IPS-NIHi11 (cell line): ENCODE measurements at places on chromosomes 3 and 15.

- no peak for DNase-seq
Observed at GRCh38 chr15:28051955-28052633, 47.0 kb downstream of the OCA2 start.

DNA sequence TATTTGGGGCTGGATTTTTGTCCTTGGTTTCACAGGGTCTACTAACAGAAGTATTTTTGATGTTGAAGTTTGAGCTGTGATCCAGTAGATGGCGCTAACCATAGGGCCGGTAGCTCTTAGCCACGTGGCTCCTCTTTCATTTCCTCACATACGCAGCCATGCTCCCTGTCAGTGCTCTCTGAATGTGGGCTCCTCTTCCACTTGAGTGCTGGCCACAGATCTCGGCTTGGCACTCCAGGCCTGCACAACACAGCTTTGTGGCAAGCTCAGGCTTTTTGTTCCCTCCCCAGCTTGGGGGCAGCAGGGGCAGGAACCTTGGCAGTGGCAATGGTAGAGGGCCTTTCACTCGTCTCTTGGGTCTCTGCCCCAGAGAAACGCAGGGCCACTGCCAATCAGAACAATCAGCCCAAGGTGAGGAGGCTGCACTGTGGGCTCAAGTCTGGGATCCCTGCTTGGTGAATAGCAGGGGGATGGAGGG lies 18.6 kb upstream of the DNAAF4 start:
- peak; percentile 59 for DNase-seq

DNA sequence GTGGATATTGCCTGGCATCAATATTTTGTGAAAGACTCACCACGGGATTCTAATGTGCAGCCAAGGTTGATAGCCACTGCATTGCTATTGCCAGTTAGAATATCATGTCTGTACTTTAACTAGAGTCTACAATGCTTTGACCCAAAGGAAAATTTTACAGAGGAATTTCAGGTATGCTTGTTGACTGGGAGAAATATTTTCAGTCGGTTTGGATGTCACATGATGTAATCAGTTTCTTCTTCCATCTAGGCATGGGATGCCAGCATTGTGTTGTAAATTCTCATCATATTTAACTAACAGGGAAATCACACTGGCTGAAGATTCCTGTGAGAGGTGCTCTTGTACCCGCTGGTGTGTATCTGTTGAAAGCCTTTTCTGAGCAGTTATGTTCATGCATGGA lies 508.9 kb upstream of the ADAMTS9 start:
- DNase-seq: peak; percentile 11

- no peak for DNase-seq
Observed at GRCh38 chr3:190722181-190722905, 140.2 kb downstream of the GMNC start.

DNA sequence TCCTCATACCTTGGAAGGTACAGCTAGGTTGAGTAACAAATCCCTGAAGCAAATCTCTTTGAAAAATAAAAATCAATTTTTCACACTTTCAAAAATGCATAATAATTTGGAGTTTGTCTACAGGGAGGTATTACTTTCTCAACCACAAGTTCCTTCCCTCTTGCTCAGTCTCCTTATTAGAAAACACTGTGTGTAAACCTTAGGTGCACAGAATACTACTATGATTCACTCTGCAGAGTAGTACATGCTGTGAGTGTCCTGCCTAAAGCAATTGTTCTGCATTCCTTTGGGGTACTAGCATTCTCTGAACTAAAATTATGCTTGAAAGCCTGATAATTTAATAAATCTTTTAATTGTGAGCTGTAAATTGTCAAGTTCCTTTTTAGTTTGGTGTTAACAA lies 115.9 kb upstream of the EPHA3 start:
- DNase-seq: no peak

GRCh38 chr3:31988271-31988670 lies 6.7 kb downstream of the ZNF860 start:
- no peak for DNase-seq

- no peak for DNase-seq
Observed at GRCh38 chr3:105614288-105615030, 247.8 kb downstream of the ALCAM start.

DNA sequence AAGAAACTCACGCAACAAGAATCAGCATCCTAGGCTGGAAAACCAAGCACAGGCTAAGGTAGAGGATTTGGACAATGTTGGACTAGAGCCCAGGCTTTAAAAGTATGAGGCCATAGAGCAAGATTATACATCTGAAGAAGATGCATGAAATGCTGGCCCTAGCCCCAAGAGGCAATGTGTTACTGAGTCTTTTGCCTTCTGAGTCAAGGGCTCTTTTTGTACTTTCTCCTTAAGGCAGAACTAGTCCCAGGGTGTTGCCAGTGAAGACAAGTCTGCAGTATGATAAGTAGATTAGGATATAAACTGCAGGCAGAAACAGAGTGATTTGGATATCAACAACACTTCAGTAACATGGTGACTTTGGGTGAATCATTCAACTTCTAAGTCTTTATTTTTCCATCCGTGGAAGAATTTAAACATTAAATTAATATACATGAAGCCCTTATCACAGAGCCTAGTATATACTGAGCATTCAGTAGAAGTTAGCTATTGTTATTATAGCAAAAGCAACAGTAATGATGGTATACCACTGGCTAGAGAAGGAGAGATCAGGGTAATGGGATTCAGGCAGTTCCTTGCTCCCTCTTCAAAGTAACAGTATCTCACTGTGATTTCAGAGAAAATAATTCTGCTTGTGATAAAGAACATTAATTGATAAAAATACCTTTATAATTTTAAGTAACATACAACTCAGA lies 99.9 kb upstream of the MLF1 start:
- no peak for DNase-seq

GRCh38 chr3:196620161-196620604 lies 19.3 kb upstream of the NRROS start:
- no peak for DNase-seq

GRCh38 chr15:98826658-98827057 lies 178.3 kb downstream of the IGF1R start:
- DNase-seq: no peak

DNA sequence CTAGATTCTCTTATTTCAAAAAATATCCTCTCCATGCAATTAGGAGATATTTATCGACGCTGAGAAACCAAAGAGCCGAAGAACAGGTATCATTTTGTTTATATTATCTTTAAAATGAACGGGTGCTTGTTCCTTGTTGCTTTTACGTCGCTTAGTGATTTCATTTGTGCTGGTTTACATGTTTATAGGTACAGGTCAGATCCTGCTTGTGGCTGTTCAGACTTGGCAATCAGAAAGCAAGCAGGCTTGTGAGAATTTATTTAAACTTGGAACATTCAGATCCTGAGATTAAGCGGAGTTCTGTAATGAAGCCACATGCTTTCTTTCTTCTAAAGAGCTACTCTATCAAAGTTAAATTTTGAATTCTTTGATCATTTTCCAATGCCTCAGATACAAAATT lies 43.0 kb upstream of the ATP2C1 start:
- no peak for DNase-seq

GRCh38 chr15:26848498-26848897 lies 18.4 kb upstream of the GABRA5 start:
- DNase-seq: no peak

GRCh38 chr3:113136071-113136470 lies 75.3 kb upstream of the BOC start:
- peak; percentile 38 for DNase-seq

DNA sequence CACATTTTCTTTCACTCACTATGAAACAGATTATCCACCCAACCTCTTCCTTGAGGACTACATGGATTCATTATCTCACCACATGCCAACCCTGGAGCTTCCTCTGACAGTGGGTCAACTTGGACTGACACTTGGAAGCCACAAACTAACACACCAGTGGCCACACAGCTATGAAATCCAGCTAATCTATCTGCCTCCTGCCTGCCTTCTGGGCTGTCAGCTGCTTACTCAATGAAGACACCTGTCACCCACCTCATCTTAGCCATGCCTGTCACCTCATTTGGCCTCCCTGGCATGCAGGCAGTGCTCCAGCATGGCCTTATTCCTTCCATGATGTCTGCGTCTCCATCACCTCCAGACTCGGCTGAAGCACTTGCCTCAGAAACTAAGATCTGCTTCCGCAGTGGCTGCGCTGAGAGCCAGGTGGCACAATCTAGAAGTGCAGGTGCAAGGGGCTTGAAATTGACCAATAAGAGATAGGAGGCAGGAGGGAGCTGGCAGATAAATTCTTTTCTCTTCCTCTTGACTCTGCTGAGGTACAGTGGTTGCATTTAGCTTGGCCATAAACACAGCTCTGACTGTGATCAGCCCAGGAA lies 105.2 kb upstream of the RNF7 start:
- DNase-seq: peak; percentile 65

DNA sequence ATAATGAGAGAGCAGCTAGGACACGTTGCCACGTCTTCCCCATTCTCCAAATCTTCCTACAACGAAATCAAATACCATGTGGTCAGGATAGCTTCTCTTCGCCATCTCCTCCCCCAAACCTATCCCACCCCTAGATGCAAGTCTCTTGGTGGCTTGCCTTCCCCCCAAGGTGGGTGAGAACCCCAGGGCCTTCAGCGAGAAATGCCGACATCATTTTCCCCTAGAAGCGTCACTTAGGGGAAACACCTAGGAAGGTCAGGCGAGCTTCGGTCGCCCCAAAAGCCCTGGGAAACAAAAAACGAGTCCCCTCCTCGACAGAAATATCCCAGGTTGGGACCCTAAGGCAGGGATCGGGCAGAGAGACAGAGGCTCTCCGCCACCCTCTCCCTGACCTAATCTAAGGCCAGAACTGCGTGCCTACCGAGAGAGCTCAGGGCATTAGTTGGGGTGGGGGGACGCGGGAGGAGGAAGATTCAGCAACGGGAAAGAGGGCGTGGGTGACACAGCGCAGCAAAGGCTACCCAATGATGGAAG lies 502 bp downstream of the DPH3 start:
- DNase-seq: no peak

GRCh38 chr3:13152826-13153710 lies 79.8 kb upstream of the IQSEC1 start:
- DNase-seq: no peak
